ENCODE measurements at places on chromosomes 1 and 21. TPM values are rescaled to one million over a fixed set of nuclear protein-coding genes. Genes with fewer than 3 reads are reported as not detected.

KCNE1 gene
- total RNA-seq: 0.37 TPM

KCND3 gene
- total RNA-seq: not detected

PTCH2 gene
- 1.8 TPM for total RNA-seq

LCE1D gene
- not detected for total RNA-seq

DYNLT4 gene
- not detected for total RNA-seq

ERICH3 gene
- total RNA-seq: not detected

C1orf115 gene
- total RNA-seq: 1.00 TPM

APOBEC4 gene
- not detected for total RNA-seq

CELA3B gene
- not detected for total RNA-seq

IL20 gene
- total RNA-seq: not detected

CD1D gene
- not detected for total RNA-seq

CA6 gene
- 1.6 TPM for total RNA-seq

- DNase-seq: no peak
Measured at GRCh38 chr1:22652881-22653316, at the start of gene C1QB. TSS of gene C1QB (plus strand) at chr1:22653236. CDS start at chr1:22659463, 6,227 bp downstream.

- no peak for DNase-seq
Measured at GRCh38 chr1:229224308-229224707, 46.6 kb upstream of the RAB4A start.

- no peak for DNase-seq
Measured at GRCh38 chr1:112807117-112807516, 92.0 kb upstream of the PPM1J start.

DNA sequence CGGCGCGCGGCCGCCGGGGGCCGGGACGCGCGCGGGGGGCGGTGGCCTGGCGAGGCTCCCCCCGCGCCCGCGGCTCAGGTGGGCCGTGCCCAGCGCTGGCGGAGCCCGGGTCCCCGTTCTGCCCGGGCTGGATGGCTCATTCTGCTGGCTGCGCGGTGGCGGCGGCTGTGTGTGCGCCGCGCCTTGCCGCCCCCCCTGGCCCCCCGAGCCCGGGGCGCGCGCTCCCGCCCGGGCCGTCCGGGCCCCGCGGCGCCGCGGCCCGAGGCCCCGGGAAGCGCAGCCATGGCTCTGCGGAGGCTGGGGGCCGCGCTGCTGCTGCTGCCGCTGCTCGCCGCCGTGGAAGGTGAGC lies at the start of gene EPHB2:
TSS of gene EPHB2 (plus strand) at position 139 of the 349 bp plus-strand sequence. CDS start at position 283, 144 bp downstream.
- peak; percentile 47 for DNase-seq

DNA sequence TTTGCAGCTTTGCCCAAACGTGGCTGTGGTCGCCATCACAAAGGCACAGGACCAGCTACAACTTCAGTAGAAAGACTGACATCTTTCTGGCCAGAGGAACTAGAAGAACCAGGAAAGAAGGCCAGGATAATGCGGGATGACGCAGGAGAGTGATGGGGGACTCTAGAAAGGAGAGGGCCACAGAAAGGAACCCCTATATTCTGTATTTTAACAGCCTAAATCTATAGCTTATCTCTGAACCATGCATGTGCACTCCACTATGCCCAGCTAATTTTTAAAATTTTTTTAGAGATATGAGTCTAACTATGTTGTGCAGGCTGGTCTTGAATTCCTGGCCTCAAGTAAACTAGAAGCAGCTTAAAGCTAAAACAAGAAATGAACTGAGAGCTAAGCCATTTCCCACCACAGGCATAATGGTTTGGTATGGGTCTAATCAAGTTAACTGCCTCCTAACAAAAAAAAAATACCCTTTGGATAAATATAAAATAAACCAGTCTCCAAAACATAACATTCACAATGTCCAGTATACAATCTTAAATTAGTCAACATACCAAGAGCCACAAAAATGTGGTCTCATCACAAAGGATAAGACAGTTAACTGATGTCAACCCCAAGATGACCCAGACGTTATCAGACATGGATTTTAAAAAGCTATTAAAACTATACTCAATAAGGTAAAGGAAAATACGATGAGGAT lies 18.0 kb downstream of the LTN1 start:
- DNase-seq: no peak

- no peak for DNase-seq
Measured at GRCh38 chr1:81298266-81298665, 502.5 kb upstream of the ADGRL2 start.

- DNase-seq: no peak
Measured at GRCh38 chr1:99228153-99228552, 36.1 kb upstream of the PLPPR4 start.

GRCh38 chr1:109131800-109132199 lies 17.9 kb downstream of the ELAPOR1 start:
- DNase-seq: no peak

GRCh38 chr1:29332204-29332603 lies 95.9 kb downstream of the PTPRU start:
- DNase-seq: peak; percentile 23

DNA sequence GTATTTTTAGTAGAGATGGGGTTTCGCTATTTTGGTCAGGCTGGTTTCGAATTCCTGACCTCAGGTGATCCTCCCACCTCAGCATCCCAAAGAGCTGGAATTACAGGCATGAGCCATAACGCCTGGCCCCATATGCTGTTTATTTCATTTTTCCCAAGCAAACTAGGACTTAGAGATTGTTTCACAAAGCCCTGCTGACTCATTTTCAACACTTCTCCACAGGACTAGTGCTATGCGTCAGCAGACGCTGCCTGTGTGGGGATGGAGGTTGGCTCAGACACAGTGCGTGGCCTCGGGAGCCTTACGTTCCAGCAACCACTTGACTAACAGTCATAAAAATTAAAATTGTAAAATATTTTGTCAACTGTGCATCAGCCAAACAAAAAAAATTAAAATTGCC lies 22.7 kb downstream of the PKNOX1 start:
- DNase-seq: peak; percentile 14

GRCh38 chr1:224734261-224734935 lies 118.3 kb downstream of the CNIH3 start:
- no peak for DNase-seq

- peak; percentile 90 for DNase-seq
Measured at GRCh38 chr1:93878889-93879586, at the start of gene DNTTIP2. TSS of gene DNTTIP2 (minus strand) at chr1:93879206. CDS start at chr1:93879148, 58 bp downstream.

GRCh38 chr1:164466001-164466421 lies 93.0 kb upstream of the PBX1 start:
- no peak for DNase-seq

DNA sequence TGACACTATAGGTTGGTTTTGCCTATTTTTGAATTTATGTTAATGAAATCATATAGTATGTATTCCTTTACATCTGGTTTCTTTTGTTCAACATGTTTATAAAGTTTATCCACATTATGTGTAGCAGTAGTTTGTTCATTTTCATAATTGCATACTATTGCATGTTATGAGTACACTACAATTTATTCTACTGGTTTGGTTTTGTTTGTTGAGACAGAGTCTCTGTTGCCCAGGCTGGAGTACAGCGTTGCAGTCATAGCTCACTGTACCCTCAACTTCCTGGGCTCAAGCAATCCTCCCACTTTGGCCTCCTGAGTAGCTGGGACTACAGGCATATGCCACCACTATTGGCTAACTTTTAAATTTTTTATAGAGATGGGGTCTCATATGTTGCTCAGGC lies 21.0 kb downstream of the RAD54L start:
- no peak for DNase-seq

DNA sequence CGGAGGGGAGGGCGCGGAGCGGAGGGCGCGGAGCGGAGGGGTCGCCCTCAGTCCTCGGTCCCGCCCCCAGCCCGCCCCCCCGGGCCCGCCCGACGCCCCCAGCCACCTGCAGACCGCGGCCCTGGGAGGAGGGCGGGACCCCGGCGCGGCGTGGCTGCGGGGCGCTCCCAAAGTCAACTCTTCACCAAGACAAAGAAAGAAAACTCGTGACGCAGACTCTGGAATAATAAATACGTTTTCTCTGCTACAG lies 1.2 kb downstream of the HES4 start:
- no peak for DNase-seq

- DNase-seq: no peak
Measured at GRCh38 chr1:197314682-197315081, 46.6 kb downstream of the CRB1 start.

GRCh38 chr1:104932949-104933679 lies 1183.4 kb downstream of the AMY1C start:
- no peak for DNase-seq

DNA sequence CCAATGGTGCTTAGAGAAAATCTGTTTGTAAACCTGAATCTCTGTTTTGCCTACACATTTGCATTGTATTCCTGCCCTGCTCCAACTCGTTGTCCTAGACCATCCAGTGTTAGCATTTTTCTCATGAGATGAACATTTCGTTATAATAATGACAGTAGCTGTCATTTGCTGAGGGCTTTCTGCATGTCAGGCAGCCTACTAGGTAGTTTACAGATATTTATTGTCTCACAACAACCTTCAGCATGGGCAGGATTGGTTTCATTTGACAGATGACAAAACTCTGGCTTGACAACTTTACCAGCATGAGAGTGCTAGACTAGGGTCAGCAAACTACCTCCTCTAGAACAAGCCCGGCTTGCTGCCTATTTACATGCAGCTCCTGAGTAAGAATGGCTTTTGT lies 10.1 kb downstream of the ST6GALNAC3 start:
- no peak for DNase-seq

DNA sequence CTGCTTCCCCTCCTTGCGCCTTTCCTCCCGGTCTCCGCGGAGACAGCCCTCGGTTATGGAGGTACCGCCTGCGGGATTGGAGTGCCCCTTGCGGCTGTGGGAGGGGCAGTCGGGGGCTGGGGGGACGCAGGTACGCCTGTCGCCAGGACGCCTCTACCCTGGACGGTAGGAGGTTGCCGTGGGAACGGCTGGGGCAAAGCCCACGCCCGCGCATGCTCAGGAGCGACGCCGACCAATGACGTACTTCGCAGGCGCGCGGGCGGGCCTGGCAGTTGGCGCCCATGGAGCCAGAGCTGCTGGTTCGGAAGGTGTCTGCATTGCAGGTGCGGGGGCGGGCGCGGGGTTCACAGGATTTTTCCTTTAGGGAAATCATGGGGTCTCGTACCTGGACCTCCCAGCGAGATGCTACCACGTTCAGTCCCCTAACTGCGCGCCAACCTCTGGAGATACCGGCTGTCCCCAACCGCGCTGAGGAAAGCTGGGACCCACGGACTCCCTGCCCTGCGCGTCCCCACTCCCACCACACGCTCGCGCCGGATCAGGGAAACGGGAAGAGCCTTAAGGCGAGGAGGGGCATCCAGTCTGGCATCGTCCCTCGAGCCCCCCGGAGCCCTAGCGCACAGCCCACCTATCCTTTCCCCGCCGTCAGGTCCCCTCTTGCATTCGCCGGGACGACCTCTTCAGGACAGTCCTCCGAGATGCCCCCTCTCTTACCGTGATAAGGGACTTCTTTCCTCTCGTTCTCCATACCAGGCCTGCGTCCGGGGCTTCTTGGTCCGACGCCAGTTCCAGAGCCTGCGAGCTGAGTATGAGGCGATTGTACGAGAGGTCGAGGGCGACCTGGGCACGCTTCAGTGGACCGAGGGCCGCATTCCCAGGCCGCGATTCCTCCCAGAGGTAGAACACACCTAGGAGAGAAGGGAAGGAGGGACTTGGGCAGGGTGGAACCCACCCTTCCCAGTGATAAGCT lies at the start of gene IQCC:
TSS of gene IQCC (plus strand) at position 271 of the 970 bp plus-strand sequence. CDS start at position 282, 11 bp downstream.
- peak; percentile 90 for DNase-seq

DNA sequence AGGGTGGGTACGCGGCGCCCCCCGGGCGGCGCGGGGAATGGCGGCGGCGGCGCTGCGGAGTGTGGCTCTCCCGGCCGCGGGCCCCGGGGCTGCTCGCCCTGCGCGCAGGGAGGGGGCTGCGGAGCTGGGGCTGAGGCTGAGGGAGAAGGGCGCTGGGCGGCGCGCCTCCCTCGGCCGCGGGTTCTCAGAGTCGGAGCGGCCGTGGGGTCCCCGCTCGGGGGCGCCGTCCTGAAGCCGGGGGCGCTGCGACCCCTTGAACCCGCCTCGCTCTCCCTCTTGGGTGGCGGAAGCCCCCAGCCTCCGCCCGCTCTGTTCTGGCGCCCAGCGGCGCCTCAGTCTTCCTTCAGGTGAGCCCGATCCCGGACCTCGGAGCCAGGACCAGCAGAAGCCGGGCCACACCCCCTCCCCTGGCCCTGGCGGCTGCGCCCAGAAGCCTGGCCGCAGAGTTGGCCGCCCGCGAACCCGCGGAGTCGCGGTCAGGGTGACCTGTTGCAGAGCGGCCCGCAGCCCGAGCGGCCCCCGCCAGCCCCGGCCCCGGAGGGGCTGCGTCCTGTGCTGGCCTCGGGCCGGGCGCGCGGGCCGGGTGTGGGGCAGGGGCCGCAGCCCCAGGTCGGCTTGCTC lies 532 bp downstream of the RALGPS2 start:
- DNase-seq: peak; percentile 32

GRCh38 chr1:67313934-67314671 lies 6.4 kb downstream of the IL12RB2 start:
- no peak for DNase-seq

DNA sequence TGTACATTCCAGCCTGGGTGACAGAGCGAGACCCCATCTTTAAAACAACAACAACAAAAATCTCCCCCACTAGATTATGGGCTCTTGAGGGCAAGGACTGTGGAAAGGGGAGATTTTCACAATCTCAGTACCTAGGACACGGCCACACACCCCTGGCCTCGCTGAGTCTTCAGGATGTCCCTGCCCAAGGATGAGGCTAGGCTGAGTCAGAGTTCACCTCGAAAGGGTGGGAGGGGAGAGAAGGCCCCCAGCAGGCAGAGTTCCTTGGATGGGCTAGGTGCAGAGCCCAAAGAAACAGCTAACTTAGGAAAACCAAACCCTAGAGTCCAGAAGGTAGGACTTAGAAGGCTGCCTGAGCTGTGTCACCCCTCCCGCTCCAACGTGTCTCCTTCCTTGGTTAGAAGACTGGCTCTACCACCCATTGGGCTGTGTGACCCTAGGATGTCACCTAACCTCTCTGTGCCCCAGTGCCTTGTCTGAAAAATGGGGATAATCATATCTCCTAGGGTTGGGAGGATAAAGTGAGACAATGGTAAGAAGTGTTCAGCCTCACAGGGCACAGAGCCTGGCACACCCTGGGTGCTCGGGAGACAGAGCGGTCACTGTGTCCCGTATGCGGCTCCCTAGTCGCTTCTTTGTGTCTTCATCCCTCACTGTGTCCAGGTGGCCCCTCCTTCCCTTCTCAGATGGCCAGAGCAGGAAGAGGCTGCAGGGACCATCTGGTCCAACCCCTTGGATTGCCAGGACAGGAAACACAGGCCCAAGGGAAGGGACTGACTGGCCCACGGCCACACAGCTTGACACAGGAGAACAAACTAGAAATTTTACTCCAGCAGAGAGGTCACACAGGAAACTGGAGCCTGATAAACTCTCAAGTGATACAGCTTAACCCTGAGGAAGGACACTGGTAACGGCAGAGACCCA lies 11.2 kb downstream of the TRIM62 start:
- no peak for DNase-seq

GRCh38 chr1:170707959-170708655 lies 44.2 kb downstream of the PRRX1 start:
- DNase-seq: no peak

GRCh38 chr1:15525050-15526020 lies 1.3 kb upstream of the DNAJC16 start:
- DNase-seq: no peak
